ENCODE measurements at places on chromosomes 2 and 18. TPM values are rescaled to one million over a fixed set of nuclear protein-coding genes. Genes with fewer than 3 reads are reported as not detected.

PDE1A gene
- 24.0 TPM for polyA plus RNA-seq

WDR43 gene
- polyA plus RNA-seq = 62.6 TPM

IL36RN gene
- 0.07 TPM for polyA plus RNA-seq

NDUFV2 gene
- polyA plus RNA-seq = 131 TPM
